Esophagus muscularis mucosa (tissue), 4 donors: ENCODE measurements at places on chromosomes 6 and 20. TPM values are rescaled to one million over a fixed set of nuclear protein-coding genes. Genes with fewer than 3 reads are reported as not detected.

Gene TMEM244
- not detected for total RNA-seq

DNA sequence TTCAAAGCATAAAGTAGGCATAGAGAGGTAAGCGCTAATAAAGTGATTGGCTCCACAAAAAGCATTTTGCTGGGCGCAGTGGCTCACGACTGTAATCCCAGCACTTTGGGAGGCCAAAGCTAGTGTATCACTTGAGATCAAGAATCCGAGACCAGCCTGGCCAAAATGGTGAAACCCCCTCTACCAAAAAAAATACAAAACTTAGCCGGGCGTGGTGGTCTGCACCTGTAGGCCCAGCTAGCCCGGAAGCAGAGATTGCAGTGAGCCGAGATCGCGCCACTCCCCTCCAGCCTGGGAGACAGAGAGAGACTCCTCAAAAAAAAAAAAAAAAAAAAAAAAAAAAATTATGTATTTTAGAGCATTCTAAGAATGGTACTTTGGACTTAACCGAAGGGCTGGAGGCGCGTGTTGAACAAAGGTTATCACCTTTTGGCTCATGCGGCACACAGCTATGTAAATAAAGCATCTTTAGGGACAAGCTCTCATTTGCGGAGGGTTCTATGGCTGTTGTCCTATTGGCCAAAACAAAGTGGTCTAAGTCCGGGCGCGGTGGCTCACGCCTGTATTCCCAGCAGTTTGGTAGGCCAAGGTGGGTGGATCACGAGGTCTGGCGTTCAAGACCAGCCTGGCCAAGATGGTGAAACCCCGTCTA lies 17.4 kb downstream of the HFE start:
- DNase-seq, result no peak

- DNase-seq, result no peak
Measured at GRCh38 chr20:52817981-52818380, 154.2 kb upstream of the TSHZ2 start.

Gene KCNK16
- not detected for total RNA-seq

DNA sequence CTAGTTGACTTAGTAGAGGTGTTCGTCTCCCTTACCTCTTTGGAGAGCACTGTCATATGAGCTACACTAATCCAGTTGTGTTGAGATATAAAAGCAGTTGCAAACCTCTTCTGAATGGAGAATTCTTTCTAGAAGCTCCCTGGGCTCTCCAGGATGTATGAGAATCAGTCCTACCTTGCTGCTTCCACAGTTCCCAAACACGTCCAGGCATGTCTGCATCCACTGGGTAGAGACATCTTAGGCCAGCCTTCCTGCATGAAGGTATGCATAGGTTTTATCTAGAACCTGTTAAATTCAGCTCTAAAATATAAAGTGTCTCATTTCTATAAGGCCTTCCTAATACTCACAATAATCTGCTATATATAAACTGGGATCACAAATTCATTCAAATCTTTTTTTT lies 297.7 kb downstream of the CDC5L start:
- DNase-seq, result no peak

GRCh38 chr20:39310363-39310995 lies 348.3 kb downstream of the DHX35 start:
- DNase-seq, result no peak

GRCh38 chr6:100803264-100804045 lies 77.7 kb downstream of the ASCC3 start:
- no peak for DNase-seq

DNA sequence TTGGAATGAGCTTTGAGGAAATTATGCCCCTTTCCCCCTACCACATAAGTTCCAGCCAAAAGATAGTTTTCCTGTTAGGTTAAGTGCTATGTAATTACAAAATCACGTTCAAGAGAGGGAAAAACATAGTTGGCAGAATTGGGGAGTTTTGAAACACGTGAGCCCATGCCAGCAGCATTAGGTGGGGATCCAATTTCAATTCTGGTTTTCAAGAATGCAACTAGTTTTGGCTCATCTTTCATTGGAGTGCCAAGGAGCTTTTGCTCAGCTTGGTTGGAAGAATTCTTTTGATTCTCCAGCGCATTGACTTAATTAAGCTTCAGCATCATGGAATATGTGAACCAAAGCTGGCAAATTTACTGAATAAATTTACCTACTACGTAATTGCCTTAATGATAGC lies 95.9 kb downstream of the SAMD5 start:
- DNase-seq, result no peak

DNA sequence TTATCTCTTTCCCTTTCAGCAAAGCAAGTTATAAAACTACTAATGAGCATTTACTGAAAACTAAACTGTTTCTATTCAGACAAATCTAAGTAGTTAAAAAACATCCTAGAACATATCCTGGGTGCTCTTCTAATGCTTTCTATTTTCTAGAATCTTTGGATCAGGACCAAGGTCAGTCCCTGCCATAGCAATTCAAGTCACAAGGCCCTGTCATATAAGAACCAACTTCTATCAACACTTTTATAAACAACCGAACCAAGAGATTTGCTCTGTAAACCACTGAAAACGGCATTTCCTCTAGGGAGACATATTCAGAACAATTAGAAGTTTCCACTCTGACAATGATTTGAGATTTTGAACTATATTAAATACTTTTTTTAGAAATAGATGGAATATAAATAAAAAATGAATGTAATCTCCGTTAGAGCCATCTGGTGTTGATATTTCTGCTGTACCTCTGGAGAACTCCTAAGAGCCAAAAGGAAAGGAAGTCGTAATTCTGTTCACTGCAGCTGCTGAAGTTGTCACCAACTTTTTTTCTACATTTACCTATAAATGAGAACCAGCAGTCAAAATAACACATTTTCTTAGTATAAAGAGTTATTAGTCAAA lies 51.4 kb upstream of the LGSN start:
- DNase-seq, result no peak

DNA sequence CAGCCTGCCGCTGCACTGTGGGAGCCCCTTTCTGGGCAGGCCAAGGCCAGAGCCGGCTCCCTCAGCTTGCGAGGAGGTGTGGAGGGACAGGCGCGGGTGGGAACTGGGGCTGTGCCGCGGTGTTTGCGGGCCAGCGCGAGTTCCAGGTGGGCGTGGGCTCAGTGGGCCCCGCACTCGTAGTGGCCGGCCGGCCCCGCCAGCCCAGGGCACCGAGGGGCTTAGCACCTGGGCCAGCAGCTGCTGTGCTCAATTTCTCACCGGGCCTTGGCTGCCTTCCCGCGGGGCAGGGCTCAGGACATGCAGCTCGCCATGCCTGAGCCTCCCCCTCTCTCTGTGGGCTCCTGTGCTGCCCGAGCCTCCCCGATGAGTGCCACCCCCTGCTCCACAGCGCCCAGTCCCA lies 388.1 kb downstream of the PHF3 start:
- no peak for DNase-seq

Gene COL19A1
- 2.3 TPM for total RNA-seq

GRCh38 chr6:156883497-156884252 lies 106.5 kb downstream of the ARID1B start:
- no peak for DNase-seq

GRCh38 chr6:55198715-55199114 lies 24.4 kb downstream of the HCRTR2 start:
- no peak for DNase-seq
